H4 (cell line): ENCODE measurements at places on chromosomes 1 and 21. TPM values are rescaled to one million over a fixed set of nuclear protein-coding genes. Genes with fewer than 3 reads are reported as not detected.

DNA sequence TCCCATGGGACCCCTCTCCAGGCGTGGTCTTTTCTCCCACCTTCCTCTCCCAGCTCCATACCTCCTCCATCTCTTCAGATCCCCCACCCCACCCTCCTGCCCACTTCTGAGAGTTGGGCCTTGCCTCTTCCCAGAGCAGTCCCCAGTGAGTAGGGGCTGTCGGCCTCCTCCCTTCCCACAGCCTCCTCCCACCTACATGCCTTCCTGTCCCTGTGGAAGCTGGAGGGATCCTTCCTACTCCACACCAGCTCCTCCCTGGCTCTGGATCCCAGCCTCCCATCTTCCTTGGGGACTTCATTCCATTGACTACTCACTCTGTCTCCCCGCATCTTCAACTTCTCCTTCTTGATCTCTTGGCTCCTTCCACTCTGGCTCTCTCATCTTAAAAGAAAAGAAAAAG is 24.9 kb downstream of the KCNQ4 start:
- no peak for DNase-seq

DNA sequence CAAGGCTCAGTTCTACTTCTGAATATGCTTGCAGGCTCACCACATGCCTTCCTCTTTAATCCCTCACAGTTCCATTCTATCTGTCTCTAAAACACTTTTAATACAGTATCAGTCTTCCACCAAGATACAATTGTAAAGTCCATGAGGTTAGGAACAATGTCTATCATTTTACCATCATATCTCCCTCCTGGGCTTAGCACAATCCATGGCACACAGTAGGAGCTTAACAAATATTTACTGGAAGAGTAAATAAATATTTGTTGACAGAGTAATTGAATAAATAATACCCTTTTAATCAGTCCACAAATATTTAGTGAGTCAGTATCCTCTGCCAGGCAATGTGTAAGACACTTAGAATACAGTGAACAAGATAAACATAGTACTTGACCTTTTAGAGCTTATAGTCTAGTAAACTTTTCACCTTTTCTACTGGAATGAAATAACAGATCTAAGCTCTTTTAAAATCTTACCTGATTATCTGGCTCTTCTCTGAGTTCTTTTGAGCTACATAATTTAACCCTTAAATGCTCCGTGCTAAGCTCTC is 12.7 kb upstream of the GADD45A start:
- no peak for DNase-seq

GRCh38 chr1:151681923-151682322 is 34.7 kb downstream of the CELF3 start:
- no peak for DNase-seq

DNA sequence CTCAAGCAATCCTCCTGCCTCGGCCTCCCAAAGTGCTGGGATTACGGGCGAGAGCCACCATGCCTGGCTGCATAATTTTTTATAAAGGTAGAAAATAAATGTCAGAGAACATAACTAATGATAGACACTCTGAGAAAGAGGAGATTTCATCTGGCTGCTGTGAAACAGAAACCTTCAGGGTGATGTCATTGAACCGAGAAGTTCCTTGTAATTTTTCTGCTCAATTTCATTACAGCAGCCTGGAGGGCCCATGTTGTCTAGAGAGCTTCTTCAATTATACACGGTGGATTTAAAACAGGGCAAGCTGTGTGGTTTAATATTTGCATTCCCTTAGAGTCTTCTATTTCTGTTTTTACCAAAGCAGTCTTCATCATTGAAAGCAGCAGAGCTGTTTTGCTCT is 64.3 kb upstream of the MORC3 start:
- DNase-seq, result no peak

DNA sequence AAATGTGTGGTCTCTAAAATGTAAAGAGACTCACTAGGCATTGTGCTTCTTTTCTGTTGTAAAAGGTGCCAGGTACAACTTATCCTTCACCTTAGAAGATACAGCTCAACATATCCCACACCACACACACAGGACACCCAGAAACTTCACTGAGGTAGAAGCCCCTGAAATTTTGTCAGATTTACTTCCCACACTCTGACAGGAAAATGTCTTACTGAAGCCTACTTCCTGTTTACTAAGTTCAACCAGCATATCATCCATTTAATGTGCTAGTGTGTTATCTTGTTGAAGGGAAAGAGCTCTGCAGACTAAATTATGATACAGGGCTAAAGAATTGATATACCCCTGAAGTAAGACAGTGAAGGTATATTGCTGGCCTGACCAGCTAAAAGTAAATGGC is 39.9 kb upstream of the INSL5 start:
- no peak for DNase-seq

- peak; percentile 76 for DNase-seq
Measured at GRCh38 chr1:36207339-36207738, 16.9 kb upstream of the THRAP3 start.

DNA sequence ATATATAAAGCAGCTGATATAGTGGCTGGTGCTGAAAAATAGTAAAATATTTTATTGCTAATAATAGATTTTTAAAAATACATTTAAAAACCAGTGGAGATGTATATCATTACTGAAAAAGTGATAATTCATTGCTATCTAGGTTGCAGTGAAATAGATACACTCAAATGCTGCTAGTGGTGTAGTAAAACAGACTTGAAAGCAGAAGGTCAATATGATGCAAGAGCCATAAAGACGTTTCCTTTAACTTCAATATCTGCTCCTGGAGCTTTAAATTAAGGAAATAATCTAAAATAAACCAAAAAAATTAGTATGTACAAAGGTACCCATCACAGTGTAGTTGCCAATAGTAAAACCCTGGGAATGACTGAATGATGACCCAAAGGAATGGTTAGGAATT is 26.2 kb downstream of the RHEX start:
- DNase-seq, result no peak

- DNase-seq, result no peak
Measured at GRCh38 chr1:177007437-177008161, 156.9 kb downstream of the ASTN1 start.

GRCh38 chr1:189596197-189596596 is 881.5 kb downstream of the BRINP3 start:
- no peak for DNase-seq

DNA sequence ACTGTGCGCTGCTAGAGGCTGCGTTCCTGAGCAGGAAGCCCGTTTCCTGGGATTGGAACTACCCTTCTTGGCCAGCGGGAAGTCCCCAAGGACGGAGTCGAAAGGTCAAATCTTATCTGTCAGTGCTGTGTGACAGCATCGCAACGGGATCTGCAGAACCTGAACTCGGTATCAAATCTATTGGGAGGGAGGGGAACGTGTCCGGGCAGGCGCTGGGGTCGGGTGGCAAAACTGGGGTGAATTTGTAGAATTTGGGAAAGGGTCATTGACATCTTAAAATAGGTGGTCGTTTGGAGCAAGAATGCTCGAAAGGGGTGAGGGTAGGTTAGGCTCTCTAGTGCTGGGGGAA is 725 bp upstream of the ARPC5 start:
- DNase-seq, result no peak

GRCh38 chr1:17849216-17849615 is 94.1 kb downstream of the ACTL8 start:
- no peak for DNase-seq

DNA sequence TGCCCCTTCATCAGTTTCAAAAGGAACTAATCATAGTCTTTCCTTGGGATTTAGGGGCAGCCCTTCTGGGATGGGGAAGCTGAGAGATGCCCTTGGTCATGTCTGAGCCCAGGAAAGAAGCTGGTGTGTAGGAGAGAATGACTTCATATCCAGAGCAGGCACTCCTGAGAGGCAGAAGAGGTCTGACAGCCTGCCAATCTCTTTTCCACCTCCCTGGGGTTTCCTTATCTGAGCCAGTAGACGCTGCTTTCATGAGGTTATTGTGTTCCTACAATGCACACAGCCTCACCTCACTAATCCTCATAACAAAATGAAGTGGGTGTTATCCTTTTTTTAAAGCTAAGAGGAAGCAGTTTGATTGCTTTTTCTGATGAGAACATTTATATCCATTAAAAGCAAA is 14.1 kb downstream of the ROR1 start:
- no peak for DNase-seq

ZBTB37 gene
- total RNA-seq, result 2.0 and 2.3 TPM in 2 replicates

FALEC gene
- total RNA-seq, result not detected in 2 replicates

FMO2 gene
- not detected in 2 replicates for total RNA-seq
